Glutamatergic neuron (in vitro differentiated cells): ENCODE measurements at places on chromosomes 3 and 15.

DNA sequence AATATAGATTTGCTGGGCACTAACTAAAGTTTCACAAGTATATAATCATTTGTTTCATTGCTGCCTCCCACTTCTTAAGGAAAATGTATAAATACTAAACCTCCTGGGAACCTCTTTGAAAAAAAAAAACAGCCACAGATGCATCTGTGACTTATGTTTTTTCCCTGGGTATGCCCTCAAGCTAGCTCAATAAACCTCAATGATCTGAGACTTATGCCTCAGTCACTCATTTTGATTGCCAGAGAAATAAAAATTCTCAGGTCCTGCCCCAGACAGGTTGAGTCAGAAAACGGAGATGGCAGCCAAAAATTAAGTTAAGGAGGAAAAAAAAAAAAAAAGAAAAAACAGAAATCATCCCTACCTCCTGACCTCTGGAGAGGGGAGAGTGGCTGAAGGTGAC is 22.1 kb downstream of the ILDR1 start:
- no peak for DNase-seq

DNA sequence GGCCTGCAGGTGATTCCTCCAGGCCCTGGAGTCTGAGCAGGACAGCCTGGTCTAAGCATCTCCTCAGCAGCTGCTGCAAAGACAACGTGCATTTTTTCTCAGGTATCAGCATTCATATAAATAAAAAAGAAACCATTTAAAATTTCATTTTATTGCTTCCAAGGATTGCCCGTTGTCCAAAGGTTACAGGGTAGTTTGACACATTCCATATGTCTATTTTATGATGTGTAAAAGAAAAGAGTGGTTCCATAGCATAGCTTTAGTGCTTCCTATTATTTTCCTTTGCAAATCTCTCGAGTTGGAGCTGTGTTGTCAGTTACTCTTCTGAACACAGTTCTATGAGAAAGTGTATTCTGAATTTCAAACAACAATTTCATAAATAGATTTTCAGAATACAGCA is 7.2 kb upstream of the DGKG start:
- no peak for DNase-seq

- DNase-seq: no peak
Measured at GRCh38 chr15:78540871-78541743, 863 bp downstream of the PSMA4 start.

DNA sequence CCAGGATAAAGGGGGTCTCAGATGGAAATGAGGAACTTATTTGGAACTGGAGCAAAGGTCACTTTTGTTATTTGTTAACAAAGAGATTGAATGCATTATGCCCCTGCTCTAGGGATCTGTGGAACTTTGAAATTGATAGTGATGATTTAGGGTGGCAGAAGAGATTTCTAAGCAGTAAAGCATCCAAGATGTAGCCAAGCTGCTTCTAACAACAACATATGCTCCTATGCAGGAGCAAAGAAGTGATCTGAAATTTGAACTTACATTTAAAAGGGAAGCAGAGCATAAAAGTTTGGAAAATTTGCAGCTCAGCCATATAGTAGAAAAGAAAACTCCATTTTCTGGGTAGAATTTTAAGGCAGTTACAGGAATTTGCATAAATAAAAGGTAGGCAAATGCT is 30.3 kb upstream of the CCDC50 start:
- DNase-seq: no peak

- no peak for DNase-seq
Measured at GRCh38 chr15:37698679-37699078, 235.8 kb upstream of the TMCO5A start.

DNA sequence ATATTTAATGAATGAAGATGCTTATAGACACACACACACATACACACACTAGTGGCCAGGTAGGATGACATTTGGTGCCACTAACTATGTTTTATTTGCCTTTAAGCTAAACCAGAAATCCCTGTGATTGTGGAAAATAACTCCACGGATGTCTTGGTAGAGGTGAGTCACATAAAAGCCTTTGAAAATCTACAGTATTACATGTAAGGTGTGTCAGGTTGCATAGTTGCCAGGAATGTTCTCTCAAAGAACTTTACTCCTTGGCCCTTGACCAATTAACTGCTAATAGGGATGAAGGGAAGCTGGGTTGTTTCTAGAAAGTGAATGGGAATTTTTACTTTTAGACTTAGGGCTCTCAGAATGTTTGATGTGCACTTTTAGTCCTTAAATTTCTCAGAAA is 9.9 kb downstream of the ZBED2 start:
- DNase-seq: no peak
